RWPE2 (cell line): ENCODE measurements at places on chromosomes 16 and 17.

DNA sequence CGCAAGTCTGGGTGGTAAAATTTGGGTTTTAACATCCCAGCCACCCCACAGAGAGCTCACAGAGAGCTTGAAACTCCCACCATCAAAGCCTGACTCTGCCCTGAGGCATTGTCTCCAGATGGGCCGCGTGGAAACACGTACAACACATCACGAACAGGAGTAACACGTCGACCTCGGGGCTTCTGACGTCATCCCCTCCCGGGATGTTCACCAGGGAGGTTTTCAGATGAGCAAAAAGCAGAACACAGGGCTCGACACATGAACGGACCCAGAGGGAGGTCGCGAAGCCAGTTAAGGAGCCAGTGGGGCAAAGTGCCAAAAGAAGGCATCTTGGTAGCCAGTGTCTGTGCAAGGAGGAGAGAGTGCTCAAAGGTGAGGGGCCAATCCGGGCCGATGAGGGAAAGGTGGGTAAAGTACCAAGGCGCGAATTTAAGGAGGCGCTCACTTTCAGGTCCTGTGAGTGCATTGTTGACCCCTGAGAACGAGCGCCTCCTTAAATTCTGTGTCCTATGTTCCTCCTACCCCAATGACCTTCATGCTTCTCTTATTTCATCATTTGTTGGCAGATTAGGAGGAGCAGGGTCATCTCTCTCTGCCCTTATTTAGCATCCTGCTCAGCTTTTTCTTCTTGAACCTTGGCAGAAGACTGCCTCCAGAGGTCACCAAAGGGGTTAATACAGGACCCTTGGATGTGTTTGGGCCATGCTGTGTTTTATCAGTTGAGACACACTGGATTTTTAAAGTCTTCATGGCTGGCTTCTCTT is 5.6 kb downstream of the RCVRN start:
- DNase-seq: no peak

- no peak for DNase-seq
These were observed 146.7 kb downstream of the RAB11FIP4 start for GRCh38 chr17:31538080-31538762.

GRCh38 chr16:75821117-75821516 is 94.8 kb upstream of the CPHXL start:
- no peak for DNase-seq

DNA sequence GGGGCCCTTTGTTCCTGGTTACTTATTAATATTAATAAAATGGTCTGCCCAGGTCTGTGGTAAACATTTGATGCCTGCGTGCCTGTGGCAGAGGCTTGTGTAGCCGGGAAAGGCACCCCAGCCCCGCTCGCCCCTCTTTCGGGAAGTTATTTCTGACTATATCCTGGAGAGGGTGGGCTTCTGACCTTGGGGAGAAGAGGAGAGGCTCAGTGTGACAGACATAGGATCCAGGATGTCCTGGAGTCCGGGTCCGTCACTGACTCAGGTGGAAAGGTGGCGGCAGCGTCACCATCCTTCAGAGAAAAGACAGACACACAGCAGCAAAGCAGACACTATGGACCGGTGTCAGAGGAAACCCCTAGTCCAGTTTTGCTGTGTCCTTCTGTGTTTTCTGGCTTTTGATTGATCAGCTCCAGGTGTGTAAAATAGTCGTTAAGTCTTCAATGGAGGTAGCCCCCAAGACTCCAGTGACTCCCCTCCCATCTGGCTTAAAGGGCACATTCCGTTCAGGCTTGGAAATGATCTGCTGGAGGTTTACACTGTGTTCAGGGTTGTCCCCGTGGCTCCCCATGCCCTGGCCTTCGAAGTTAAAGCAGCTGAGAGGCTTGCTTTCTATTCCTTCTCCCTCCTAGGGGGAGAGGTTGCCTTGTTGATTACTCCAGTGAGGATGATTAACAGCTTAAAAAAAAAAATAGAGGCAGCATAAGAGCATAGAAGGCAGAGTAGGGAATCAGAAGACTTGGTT is 81.6 kb downstream of the CCDC182 start:
- peak; percentile 23 for DNase-seq

DNA sequence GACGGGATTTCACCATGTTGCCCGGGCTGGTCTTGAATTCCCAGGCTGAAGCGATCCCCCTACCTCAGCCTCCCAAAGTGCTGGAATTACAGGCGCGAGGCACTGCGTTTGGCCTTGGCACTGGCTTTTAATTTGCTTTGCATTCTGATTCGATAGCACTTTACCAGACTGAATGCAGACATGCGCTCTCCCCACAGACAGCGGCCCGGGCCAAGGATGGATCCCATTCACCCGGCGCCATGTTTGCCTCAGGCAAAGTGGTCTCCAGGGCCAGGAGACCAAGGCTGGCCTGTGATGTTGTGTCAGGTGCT is 41.7 kb downstream of the DHRS7B start:
- no peak for DNase-seq

GRCh38 chr17:540631-541030 is 174.0 kb downstream of the VPS53 start:
- no peak for DNase-seq

DNA sequence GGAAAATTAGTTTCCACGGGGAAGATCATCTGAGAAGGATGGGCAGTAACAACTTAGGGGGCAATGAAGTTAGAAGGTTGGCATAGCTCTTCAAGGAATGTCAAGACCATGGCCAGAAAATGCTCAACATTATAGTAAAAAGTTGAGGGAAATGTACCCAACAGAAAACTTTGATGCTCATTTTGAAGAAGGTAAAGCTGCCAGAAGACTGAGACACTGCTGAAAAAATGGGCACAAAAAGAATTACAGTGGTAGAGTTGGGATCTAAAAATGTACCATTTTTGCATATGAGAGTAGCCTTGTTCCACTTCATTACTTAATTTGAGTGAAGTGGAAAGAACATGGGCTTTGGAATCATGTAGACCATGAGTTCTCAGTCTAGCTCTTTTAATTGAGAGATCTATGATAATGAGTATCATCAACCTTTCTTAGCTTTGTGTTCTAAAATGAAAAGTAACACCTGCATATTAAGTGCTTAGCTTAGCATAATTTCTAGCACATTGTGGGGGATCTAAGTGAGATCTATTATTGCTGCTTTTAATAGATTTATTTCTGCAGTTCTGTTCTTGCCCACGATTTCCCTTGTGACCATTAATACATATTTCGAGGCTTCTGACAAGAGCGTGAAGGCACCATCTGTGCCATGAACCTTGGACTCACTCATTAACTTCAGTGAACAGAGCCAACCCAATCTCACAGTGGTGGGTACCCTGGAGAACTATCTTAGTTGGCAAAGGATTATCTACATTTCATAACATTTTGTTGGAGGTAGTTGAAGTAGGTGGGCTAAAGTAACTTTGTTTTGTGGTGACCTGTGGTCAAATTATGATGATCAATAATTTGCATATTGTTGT is 3.0 kb downstream of the NACA2 start:
- no peak for DNase-seq

- no peak for DNase-seq
These were observed at the start of gene NTN1 for GRCh38 chr17:9021158-9021991. Gene NTN1, plus strand, starts transcription at chr17:9021510. Its CDS starts 864 bp downstream, at chr17:9022374.

DNA sequence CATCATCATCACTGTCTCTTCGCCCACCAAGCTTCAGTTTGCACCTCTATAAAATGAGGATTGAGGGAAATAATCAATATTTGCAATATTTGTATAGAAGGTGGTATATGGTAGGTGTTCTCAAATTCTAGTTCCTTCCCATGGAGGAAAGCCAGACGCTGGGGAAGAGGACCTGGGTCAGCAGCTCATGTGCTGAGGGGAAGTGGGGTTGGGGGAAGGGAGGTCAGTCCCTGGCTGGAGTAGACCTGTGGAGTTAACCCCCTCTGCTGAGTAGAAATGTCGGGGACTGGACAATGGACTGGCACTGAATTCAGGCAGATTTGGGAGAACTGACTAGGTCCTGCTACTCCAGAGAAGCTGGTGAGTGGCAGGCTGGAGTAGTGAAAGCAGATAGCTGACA is 12.8 kb upstream of the ITGB3 start:
- no peak for DNase-seq

- DNase-seq: no peak
These were observed 389.5 kb upstream of the ASIC2 start for GRCh38 chr17:33682599-33682998.

GRCh38 chr16:14205666-14206065 is 134.5 kb downstream of the MRTFB start:
- no peak for DNase-seq

DNA sequence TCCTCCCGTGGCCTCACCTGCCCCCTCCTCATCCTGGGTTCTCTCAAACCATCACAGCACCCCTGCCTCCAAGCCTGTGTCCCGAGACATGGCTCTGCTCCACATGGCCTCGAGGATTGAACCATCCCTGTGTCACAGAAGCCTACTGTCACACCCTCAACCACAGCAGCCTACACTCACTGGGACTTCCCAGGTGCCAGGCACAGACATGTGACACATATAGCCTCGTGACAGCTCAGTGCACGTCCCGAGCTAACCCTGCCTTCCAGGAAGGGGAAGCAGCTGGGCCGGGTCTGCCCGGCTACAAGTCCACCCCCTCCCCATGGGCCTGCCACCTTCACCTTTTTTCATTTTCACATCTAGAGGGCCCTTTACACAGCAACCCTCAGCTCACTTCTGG is 238.3 kb downstream of the CPPED1 start:
- no peak for DNase-seq

DNA sequence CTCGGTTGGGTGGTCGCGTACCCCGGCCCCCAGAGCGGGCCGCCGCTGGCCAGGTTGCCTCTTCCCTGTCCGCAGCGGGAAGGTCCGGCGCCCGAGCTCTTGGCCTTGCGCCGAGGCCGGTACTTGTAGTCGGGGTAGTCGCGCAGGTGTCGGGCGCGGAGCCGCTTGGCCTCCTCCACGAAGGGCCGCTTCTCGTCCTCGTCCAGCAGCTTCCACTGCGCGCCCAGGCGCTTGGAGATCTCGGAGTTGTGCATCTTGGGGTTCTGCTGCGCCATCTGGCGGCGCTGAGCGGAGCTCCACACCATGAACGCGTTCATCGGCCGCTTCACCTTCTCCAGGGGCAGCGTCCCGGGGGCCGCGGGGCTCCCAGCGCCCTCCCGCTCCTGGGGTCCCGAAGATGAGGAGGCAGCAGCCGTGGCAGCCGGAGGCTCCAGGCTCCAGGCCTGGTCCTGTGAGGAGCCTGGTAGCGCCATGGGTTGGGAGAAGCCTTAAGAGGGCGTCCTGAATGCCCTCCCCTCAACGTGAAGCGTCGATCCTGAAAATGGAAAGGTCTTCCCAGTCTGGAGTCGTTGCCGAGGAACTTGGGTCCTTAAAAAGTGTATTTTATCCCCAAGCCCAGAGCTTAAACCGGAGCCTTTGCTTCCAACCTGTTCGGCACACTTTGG is 558 bp downstream of the SOX15 start:
- DNase-seq: peak; percentile 89

GRCh38 chr16:18942061-18942460 is 15.9 kb upstream of the SMG1 start:
- no peak for DNase-seq

- DNase-seq: no peak
These were observed 78.8 kb downstream of the BRIP1 start for GRCh38 chr17:61784510-61784909.

DNA sequence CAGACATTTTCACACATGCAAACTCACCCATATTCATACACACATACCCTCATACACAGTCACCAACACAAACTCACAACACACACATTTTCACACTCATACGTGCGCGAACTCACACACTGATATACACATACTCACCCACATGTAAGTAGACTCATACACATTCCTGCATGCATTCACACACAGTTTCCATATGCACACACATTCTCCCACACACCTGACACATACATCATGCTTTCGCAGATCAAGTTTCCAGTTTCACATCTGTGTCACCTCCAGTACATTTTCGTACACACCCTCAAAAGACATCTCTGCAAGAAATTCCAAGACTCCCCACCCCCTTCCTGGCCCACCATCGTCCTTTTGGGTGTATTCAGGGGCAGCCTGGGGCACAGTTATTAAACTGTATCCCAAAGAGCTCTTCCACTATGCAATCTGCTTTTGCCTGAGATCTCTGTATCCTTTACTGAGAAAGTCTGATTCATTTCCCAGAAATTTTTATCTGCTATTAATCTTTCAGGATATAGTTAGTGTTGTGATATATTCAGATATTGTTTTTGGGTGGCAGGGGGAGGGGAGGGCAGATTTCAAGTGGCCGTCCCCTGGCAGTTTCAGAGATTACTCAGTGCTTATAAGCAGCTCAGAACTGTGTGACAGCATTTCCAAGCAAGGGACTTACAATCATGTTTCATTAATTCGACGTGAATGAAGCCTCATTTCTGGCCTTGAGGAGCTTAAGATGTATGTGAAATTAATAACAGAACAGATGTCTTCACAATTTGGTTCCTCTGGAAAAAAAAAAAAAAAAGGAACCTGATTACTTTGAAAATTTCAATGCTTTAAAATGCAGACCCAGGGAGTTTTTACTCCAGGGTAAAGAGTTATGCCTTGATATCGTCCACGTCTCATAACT is 35.3 kb upstream of the MMP2 start:
- no peak for DNase-seq

DNA sequence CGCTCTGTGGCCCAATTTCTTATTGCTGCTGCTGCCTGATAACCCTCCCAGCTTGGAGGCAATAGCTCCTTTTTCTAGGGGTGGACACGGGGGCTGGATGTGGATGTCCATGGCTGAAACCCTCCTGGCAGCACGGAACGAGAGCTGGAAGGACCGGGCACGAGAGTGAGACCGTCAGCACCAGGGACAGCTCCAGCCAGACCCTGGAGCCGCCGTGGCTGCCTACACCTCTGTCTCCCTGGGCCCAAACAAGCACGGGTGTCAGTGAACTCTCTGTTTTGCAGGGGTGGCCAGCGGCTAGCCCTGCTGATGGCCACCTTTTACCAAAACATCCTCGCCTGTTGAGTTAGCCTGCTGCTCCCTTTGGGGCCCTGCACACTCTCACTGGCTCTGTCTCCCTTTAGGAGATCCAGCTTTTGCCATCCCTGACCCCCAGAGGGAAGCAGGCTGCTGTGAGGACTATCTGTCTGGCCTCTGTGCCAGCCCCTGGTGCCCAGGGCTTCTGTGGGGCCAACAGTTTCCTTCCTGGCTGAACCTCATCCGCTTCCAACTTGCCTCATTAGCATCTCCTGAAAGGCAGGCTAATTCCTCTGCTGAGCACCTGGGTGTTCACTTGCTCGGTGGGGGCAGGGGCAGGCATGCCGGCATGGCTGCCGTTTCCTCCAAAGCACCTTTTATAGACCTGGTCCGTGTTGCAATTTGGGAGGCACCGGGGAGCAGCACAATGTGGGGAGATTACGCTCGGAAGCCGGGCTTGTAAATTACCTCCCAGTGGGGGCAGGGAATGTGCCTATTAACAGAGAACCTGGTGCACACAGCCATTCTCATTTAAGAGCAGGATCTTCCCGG is 118.1 kb downstream of the ENGASE start:
- DNase-seq: no peak

- no peak for DNase-seq
These were observed 34.7 kb downstream of the BAHCC1 start for GRCh38 chr17:81429821-81430551.

DNA sequence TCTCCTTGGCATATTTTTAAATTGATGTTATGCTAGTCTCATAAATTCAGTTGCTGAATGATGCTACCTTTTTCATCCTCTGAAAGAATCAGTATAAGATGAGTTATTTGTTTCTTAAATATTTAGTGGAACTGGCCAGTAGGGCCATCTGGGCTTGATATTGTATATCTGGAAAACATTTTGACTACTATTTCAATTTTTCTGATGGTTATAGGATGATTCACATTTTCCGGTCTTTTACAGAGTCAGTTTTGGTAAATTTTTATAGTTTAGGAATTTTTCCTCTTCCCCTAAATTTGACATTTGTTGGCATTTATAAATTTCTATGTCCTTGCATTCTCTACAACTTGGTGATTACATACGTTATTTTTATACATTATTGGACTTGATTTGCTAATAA is 296.3 kb upstream of the AXIN2 start:
- DNase-seq: no peak

- no peak for DNase-seq
These were observed 45.0 kb downstream of the NT5M start for GRCh38 chr17:17347956-17348871.
